Stimulated activated naive CD8-positive, alpha-beta T cell treated with anti-CD3 and anti-CD28 coated beads, Interleukin-15, amount 100 ng/mL, for 72 hours (primary cell): ENCODE measurements at places on chromosomes 4 and X.

- DNase-seq, result no peak
Observed at GRCh38 chrX:54785901-54786300, 12.2 kb downstream of the ITIH6 start.

DNA sequence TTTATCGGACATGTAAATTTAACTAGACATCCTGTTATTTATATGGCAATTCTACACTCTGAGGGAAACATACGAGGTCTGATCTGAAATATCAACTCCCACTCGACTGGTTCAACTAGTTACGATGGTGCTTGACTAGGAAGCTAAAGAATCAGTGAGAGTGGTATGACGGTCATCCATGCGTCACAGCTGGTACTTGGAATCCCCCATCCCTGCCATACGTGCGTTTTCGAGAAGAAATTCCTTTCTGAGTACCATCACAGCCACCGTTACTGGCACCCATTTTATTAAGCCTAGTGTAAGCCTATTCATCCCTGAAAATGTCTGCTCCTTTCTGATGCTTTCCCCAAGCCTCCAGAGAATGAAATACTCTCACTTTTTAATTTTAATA, 695 bp upstream of the PIGA start:
- peak; percentile 61 for DNase-seq

DNA sequence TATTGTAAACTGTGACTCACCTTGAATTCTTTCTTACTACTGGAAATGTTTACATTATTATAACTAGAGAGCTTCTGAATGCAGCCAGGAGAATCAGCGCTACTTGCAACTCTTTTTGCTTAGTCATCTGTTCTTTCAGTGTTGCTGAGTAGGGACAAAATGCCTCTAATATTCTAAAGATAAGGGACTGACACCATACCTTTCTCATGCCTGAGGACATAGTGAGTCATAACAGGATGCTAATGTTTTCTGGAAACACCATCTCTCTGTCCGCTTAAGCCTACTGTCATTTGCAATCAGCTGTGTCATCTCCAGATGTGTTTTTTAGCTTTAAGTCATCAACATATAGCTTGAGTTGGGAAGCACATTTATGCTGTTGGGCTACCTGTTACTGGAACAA, 108.3 kb downstream of the QRFPR start:
- no peak for DNase-seq

GRCh38 chrX:16946971-16947562, 609 bp downstream of the REPS2 start:
- DNase-seq, result peak; percentile 8

GRCh38 chrX:139078761-139079280, 367.3 kb upstream of the FGF13 start:
- DNase-seq, result no peak

DNA sequence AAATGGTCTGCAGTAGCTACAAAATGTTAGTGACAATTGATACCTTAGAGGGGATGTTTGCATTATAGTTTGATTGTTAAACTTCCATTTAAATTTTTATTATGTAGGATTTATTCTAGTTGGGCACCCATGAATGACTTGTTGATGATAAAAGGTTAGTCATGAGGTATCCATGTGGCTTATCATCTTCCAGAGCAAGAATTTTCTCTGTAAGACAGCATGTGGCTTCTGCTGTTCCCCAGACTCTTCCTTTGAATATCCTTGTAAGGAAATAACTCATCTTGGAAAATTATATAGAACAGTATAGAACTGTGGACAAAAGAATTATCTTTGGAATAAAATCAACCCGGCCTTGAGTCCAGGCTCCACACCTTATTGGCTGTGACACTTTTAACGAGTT, 40.1 kb upstream of the KLHL8 start:
- no peak for DNase-seq

GRCh38 chr4:159026329-159026728, 76.5 kb upstream of the RAPGEF2 start:
- no peak for DNase-seq

GRCh38 chr4:109826719-109827118, 1.1 kb upstream of the RRH start:
- no peak for DNase-seq

DNA sequence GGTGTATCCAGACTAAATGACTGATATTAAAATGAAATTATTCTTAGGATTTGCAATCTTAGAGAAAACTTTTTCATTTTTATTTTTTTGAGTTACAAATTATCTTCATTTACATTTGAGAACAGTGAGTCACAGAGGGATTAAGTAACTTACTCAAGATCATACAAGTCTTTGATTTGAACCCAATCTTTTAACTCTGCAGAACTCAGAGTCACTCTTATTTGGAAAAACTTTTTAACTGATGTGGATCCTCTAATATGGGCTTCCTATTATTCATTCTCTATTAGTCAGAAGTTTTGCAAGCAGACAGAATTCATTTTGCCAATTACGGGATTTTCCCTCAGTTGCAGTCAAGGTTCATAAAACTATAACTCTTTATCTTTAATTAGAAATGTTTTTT, 20.1 kb downstream of the HPRT1 start:
- DNase-seq, result no peak

- no peak for DNase-seq
Observed at GRCh38 chrX:39766855-39767254, 330.9 kb downstream of the BCOR start.

DNA sequence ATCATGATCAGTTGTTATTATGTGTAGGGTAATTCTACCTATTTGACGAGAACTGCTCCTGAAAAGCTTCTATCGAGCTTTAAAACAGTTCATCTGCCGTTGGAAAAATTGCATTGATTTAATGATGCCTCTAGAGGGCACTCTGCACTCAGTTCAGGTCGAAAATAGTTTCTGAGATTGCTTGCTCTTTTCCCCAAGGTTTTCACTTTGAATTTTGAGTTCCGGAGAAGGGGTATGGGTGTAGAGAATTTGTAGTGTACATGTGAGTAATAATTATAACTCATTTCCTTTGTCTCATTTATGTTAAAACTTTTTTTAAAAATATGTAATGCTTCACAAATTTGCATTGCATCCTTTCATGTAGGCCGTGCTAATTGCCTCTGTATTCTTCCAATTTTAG, 28.4 kb upstream of the TNIP3 start:
- no peak for DNase-seq

GRCh38 chr4:4659871-4660651, 118.2 kb upstream of the STX18 start:
- DNase-seq, result no peak

DNA sequence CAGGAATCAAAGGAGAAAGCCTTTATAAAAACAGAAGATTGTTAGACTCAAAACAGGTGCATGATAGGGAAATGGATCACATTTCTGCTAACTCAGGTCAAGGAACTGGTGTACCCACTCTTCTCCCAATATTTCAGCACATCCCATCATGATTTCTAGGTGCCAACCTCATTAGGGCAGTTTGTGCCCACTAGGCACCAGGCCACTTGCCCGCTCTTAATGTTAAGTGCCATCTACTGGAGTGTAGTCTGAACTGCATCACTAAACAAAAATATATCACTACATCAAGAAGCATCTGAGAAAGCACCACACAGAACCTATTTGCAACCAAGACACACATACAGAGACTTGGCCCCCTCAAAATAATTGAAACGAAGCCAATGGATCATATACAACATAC, 140.4 kb upstream of the GRID2 start:
- DNase-seq, result no peak

GRCh38 chr4:115233600-115233999, 120.2 kb upstream of the NDST4 start:
- no peak for DNase-seq

- no peak for DNase-seq
Observed at GRCh38 chr4:165709516-165709915, 163.5 kb upstream of the TLL1 start.

GRCh38 chr4:98027827-98028226, 115.4 kb downstream of the STPG2 start:
- DNase-seq, result no peak

DNA sequence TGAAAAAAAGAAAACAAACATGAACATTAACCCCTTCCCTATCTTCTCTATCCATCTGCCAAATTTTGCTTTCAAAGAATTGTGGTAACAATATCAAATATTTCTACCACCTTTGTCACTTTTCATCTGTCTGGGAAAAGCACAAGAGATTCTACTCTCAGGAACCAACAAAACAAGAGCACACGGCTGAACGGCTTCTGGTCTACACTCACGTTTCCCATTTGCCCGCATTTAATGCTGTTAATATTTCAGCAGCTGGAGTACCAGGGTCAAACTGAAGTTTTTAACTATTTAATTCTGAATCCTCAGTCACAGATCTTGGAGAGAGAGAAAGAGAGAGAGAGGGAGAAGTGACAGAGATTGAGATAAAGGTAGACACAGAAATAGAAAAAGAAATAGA, 91.4 kb downstream of the UNC5C start:
- no peak for DNase-seq
